ENCODE measurements at places on chromosomes 5 and 9. TPM values are rescaled to one million over a fixed set of nuclear protein-coding genes. Genes with fewer than 3 reads are reported as not detected.

Gene TUSC1
- not detected for total RNA-seq

Gene SYK
- total RNA-seq, result 0.07 TPM

GRCh38 chr9:38114905-38115304, 45.9 kb upstream of the SHB start:
- no peak for DNase-seq

Gene OBP2B
- not detected for total RNA-seq

Gene MARVELD2
- total RNA-seq, result 0.45 TPM

- DNase-seq, result no peak
These were observed 192.1 kb upstream of the RGMB start for GRCh38 chr5:98581112-98581997.

- DNase-seq, result peak; percentile 22
These were observed 11.2 kb downstream of the ROPN1L start for GRCh38 chr5:10452768-10453331.

DNA sequence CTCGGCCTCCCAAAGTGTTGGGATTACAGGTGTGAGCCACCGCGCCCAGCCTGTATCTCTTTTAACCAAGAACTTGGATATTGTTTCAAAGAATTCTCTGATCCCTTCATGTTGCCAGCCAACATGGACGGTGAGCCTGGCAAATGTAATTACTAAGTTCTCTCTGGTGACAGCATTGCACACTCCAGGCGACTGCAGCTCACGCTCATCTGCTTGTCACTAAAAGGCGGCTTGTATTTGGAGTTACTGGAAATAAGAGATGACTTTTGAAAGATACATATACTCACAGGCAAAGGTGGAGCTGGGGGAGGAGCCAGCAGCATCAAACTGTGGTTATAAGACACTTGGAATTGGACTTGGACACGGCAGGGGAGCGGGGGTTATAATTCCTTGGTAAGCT, 172.3 kb downstream of the SLIT3 start:
- no peak for DNase-seq

DNA sequence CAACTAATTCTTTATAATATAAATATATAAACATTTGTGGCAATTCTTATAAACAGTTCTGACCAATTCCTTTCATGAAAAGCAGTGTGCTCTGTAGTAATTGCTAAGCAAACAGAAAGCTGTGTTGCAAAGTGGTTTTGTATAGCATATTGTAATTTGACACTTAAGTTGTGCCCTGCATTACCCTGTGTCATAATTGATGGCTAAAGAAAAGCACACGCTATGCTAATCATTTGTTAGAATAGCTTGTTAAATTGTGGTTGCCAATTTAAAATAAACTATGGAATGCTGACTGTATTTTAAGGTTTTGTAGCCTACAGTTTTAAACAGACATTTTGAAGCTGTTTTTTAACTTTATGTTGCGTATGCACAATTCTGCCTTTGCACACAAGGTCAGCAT, 140.0 kb downstream of the PBX3 start:
- DNase-seq, result no peak

GRCh38 chr5:127111112-127111511, 37.8 kb upstream of the C5orf63 start:
- no peak for DNase-seq

GRCh38 chr5:122470365-122470764, 158.3 kb downstream of the SNCAIP start:
- no peak for DNase-seq

- DNase-seq, result no peak
These were observed 154.2 kb upstream of the TSLP start for GRCh38 chr5:110917161-110917875.

DNA sequence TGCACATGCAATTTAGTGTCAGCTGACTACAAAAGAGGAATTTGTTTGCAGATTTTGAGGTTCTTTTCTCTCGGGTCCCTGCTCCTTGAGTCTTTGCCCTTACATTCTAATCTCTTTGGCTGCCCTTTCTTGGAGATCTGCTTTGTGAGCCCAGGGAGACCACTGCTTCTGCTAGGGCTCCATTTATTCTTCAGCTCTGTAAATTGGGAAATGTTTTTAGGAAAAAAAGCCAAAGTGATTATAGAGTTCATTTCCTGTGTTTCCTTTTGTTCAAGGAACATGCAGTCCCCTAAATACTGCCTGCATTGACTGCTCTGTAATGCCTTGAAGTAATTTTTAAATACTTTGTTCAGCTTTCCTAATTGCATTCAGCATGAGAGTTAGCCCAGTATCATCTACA, 197.4 kb downstream of the CSNK1G3 start:
- DNase-seq, result no peak

Gene ARHGEF28
- not detected for total RNA-seq

Gene IL3
- not detected for total RNA-seq

Gene CERT1
- 17.1 TPM for total RNA-seq

DNA sequence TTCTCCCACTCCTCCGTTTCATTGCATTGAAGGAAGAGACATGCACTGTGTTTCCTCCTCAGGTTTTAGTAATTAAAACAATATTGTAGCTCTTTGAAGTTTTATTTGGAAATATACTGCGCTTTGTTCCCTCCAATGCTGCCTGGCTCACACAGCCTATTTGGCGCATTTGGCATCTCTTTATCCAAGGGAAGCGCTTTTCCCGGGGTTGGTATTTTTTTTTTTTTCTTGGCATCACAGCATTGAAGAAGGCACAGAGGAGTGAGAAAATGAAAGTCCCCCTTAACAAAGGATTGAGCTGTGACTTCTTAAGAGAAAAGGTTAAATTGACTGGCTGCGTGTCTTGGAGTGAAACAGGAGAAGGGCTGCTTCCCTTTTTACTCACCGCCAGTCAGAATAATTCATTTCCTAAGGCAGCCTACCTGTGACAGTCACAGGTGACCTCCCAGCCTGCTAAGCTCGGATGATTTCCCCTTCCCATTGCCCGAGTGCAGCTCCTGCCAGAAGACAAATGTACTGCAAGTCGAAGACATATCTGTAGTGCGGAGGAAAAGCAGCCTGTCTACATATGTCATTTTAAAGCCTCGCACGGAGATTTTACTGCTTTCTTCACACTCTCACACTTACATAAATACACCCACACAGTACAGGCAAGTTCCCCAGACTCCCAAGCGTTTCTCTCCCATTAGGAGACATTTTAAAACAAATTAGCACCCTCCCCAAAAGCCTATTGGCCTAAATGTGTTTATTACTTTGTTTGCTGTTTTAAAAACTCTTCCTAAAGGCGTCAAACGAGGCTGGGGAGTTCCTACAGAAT, 665.5 kb upstream of the ZNF608 start:
- DNase-seq, result no peak

GRCh38 chr9:2181792-2182191, 166.6 kb downstream of the SMARCA2 start:
- peak; percentile 37 for DNase-seq

Gene PPP3R2
- total RNA-seq, result not detected

Gene RFK
- 4.2 TPM for total RNA-seq

DNA sequence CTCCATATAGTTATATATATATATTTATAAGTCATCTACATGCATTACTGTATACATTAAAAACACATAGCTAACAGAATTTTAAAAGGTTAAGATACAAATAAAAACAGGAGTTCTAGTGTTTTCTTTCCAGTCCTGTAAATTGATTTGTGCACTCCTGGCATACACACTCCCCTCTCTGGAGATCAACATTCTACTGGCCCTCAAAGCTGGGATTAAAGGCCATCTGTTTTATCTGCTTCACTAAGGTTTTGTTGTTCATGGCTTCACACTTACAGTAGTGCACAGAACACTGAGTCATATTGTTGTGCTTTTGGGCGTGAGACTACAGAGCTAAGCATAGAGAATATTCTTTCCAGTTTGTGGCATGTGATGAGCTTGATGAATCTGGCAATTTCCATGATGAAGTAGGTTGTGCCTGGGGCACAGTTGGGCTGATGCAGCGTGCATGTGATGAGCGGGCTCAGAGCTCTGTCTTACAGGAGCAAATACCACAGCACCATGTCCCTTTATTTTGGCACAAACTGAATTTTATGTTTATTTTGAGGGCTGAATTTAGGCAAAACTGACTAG, 98.2 kb downstream of the TAF11L14 start:
- no peak for DNase-seq

GRCh38 chr5:123538670-123539459, 26.9 kb downstream of the CSNK1G3 start:
- DNase-seq, result no peak
